Muscle of leg (tissue), 16 donors: ENCODE measurements at places on chromosomes 3 and 15. TPM values are rescaled to one million over a fixed set of nuclear protein-coding genes. Genes with fewer than 3 reads are reported as not detected.

The HIGD2B gene
- not detected for polyA plus RNA-seq

The CHST13 gene
- polyA plus RNA-seq: not detected

The GFM1 gene
- polyA plus RNA-seq: 34.9 TPM

The ST6GAL1 gene
- 13.0 TPM for polyA plus RNA-seq

The BHLHE40 gene
- 22.4 TPM for polyA plus RNA-seq

The ZNF860 gene
- polyA plus RNA-seq: 0.79 TPM

The TGFBR2 gene
- 93.6 TPM for polyA plus RNA-seq

The CHP1 gene
- 49.1 TPM for polyA plus RNA-seq

The SLC28A2 gene
- polyA plus RNA-seq: 0.65 TPM

The CASR gene
- not detected for polyA plus RNA-seq

The GASK1A gene
- 8.7 TPM for polyA plus RNA-seq

The GOLGA8N gene
- polyA plus RNA-seq: 10.5 TPM

The EXD1 gene
- polyA plus RNA-seq: not detected
